ENCODE measurements at places on chromosomes 3 and 15.

- no peak for DNase-seq
Observed at GRCh38 chr3:172268425-172268824, 179.8 kb downstream of the GHSR start.

DNA sequence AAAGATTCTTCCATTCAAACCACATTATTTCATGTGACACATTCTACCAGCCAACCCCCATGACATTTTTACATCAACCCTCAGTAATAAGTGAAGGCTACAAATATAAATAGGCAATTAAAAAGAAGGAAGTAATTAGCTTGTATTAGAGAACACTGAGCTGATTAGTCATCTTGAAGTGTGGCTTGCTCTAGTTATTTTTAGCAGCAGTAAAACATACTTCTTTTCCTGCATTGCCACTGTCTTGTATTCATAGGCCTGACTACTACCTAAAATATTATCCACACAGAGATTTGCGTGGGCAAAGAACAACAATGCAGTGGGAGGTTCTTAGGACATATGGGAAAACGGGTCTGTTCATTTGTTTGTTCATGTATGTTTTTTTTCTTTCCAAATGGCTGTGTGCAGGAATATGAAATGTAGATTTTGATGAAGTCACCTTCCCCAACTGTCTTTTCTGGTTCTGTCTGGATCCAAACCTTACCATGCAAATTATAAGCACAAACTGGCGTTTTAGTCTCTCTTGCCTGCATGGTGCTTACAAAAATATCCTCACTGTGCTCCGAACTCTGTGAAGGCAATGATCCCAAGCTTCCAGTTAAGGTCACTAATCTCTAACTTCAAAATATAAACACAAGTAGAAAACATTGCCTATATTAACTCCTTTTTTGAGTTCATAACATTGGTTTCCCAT lies 31.5 kb upstream of the TM4SF4 start:
- peak; percentile 61 for DNase-seq

- DNase-seq, result no peak
Observed at GRCh38 chr3:146834917-146835316, 229.8 kb upstream of the PLSCR5 start.

- DNase-seq, result no peak
Observed at GRCh38 chr3:35440826-35441225, 198.5 kb upstream of the ARPP21 start.

- DNase-seq, result no peak
Observed at GRCh38 chr15:33489335-33489734, 178.6 kb downstream of the RYR3 start.

Data from HT1080 (cell line).